ENCODE measurements at places on chromosomes 2 and 18.

- no peak for DNase-seq
These were observed 225.0 kb upstream of the RAB6C start for GRCh38 chr2:129754421-129754820.

GRCh38 chr2:40240070-40240469 lies 211.8 kb downstream of the SLC8A1 start:
- no peak for DNase-seq

DNA sequence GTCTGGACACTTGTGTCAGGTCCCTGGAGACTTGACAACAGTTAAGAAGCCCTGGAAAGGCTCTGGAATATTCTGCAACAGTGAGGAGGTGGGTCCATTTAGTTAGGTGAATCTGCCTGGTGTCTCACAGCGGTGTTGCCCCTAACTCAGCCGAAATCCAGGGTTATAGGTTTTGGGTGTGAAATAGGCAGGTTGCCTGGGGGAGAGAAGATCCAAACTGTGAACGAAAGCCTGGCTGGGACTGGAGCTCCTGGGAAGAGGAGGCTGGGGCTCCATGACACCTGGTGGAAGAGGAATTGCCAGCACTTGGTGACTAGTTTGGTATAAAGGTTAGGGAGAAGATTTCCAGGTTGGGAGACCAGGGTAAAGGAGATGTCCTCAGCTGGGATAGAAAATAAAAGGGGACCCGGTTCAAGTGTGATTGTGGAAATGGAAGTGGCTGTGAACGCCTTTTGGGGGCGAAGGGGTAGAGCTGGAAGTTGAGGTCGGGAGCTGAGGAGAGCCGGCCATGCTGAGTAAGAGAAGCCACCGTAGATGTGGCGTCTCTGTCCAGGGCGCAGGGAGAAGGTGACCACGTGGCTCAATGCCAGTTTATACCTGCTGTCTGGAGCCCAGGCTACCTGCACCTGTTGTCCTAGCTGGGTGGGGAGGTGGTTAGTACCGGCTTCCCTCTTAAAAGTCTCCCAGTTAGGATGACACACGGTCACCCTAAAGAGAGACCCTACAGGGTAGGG lies 3.0 kb upstream of the GAREM2 start:
- DNase-seq, result peak; percentile 58

GRCh38 chr18:51235009-51235789 lies 37.7 kb upstream of the MEX3C start:
- no peak for DNase-seq

GRCh38 chr2:213932-214693 lies 49.7 kb downstream of the SH3YL1 start:
- DNase-seq, result no peak

DNA sequence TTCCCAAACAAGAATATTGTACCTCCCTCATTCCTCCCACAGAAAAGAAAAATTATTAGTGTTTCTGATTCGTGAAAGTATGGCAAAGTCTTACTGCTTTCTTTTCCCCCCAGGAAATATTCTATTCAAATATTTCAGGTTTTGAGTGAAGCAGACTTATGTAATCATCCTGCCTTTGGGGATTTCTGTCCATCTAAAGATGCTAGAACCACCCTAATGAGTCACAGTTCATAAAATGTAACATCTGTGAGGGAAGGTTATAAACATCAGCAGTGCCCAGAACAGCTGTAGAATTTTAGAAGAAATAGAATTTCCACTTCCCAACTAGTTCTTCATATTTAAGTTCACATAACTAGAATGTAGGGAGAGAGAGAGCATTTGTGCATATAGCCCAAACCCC lies 39.0 kb downstream of the EEF1B2 start:
- DNase-seq, result no peak

DNA sequence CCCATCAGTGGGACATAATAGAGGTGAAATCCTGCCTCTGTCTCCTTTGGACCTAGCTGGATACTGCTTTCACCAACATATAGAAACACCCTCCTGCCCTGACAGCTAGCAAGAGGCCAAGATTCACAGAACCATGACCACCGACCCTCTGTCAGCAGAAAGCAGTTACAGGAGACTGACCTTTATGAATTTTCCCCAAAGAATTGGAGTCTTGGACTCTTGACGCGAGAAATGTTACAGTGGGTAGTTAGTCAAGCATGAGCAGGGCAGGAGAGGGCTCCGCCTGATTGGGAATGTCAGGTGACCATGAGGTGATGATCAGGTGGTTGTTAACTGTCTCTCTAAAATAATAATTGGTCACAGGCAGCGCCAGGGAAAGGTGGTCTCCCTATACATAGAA lies 1002.3 kb downstream of the TDRD15 start:
- no peak for DNase-seq
